SW 1271 (cell line): ENCODE measurements at places on chromosomes 13 and 19.

GRCh38 chr19:47467914-47468313 is 3.8 kb downstream of the SLC8A2 start:
- no peak for DNase-seq

DNA sequence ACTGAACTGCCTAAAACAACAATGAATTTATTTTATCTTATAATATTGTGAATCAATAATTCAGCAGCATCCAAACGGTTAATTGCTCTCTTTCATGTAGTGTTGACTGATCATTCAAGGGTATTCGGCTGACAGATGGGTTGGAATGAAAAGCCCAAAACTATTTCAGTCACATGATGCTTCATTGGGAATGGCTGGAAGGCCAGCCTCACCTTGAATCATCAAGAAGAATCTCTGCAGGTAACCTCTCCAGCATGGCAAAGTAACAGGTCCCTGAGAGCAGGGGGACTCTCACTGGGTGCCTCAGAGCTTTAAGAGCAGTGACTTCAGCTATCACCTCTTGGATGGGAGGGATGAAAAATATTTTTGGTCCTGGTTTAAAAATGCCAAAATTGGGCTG is 1395.7 kb downstream of the OLFM4 start:
- DNase-seq, result no peak

DNA sequence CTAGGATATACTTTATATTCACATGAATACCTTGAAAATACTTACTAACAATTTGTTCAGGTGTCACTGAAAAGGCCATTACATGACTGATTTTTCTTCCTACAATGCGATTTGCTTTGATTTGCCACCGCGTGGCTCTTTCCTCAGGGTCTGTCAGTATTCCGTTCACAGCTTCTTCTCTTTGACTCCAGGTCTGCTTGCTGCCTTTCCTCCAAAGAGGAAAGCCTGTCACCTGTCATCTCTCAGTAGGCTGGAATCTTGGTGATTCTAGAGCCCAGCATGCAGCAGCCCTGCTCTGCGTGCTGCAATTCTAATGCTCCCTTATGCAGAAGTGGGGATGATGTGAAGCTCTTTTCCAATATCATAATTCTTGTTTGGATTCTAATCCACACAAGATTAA is 33.6 kb upstream of the SIAH3 start:
- no peak for DNase-seq

GRCh38 chr13:42354241-42355091 is 82.5 kb downstream of the AKAP11 start:
- DNase-seq, result no peak

- DNase-seq, result no peak
Measured at GRCh38 chr13:66322193-66322740, 907.9 kb downstream of the PCDH9 start.

DNA sequence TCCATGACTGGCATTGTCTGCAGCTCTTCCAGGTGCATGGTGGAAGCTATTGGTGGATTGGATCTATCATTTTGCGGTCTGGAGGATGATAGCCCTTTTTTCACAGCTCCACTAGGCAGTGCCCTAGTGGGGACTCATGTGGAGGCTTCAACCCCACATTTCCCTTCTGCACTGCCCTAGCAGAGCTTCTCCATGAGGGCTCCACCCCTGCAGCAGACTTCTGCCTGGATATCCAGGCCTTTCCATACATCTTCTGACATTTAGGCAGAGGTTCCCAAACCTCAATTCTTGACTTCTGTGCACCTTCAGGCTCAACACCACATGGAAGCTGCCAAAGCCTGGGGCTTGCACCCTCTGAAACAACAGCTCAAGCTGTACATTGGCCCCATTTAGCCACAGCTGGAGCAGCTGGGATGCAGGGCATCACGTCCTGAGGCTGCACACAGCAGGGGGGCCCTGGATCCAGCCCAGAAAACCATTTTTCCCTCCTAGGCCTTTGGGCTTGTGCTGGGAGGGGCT is 800.2 kb upstream of the MIR17HG start:
- no peak for DNase-seq
